ENCODE measurements at places on chromosomes 5 and 9.

DNA sequence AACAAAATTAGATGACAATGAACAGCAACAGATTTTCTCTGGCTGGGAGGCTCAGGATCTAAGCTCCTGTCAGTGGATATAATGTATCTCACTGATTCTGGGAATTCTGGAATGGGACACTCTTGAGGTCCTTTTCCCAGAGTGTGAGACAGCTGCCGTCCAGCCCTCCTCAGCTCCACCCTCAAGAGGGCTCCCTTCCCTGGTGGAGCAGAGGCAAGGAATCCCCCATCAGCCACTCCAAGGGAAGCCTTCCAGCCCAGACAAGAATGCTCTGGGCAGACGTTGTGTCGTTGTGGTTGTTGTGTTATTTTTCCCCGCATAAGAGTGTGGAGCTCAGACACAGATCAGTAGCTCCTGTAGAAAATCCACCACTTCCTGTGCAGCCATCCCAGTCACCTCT is 47.7 kb upstream of the ATP10B start:
- no peak overlapping the region for H3K4me3 ChIP-seq
- H3K36me3 ChIP-seq = no peaks in the 10 kb centered on the region
- no peak for DNase-seq
- H3K4me1 ChIP-seq = no peaks in the 10 kb centered on the region
- H3K27me3 ChIP-seq = peaks cover 15% of the 10 kb centered on the region

DNA sequence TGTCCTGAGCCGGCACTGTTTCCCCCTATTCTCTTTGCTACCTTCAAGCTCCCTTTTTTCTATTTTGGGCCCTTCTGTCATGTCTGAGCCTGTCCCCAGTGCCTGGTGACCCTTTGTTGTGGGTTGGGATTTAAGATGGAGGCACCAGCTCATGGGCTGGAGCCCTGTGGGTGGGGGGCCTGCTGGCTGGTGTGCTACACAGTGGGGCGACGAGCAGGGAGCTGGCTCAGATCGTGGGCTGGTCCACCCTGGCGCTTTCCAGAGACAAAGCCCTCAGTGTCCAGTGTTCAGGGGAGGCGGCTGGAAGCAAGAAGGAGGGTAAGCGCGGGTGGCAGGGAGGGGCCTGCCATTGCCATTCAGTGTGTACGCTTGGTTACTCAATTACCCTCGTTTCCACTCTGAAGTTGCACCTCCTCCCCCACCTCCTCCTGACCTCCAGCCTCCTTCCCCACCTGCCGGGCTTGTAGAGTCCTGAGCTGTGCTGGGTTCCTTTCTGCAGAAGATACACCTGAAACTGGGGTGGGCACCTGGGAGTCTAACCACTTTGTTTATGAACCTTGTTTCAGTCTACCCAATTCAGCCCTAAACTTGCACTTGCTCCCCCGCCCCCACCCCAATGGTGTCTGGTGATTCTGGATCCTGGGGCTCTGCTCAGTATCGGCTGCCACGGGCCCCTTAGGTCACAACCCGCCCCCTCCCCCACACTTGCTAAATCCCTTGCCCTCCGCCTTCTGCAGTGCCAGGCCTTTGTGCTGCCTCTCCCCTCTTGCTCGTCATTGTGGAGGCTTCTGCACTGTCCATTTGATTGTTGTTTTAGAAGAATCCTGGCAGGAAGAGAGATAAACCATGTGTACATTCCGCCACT is 49.9 kb downstream of the MVB12B start:
- DNase-seq = no peak
- peaks cover 17% of the 10 kb centered on the region for H3K36me3 ChIP-seq
- no peaks in the 10 kb centered on the region for H3K27me3 ChIP-seq
- H3K4me3 ChIP-seq = no peak overlapping the region

DNA sequence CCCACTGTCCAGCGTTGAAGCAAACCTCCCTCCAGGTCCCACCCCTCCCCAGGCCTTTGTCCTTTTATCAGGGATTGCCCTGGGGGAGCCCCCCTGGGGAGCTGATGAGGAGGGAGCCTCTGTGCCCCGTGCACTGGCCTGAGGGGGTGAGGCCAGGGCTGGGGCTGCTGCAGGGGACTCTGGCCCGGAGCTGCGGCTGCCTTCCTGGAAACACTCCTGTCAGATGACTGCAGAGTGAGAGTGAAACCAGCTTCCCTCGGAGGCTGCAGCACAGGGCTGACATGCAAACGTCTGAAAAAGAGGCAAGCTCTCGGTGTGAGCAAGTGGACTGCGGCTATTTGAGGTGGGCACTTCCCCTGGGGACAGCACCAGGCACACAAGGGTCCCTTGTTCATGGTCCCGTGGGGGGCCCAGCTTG is 4.6 kb upstream of the TRAF2 start:
- peak overlapping the region; percentile 78 for H3K4me3 ChIP-seq
- H3K27ac ChIP-seq = peak overlapping the region; percentile 87
- no peak for DNase-seq

DNA sequence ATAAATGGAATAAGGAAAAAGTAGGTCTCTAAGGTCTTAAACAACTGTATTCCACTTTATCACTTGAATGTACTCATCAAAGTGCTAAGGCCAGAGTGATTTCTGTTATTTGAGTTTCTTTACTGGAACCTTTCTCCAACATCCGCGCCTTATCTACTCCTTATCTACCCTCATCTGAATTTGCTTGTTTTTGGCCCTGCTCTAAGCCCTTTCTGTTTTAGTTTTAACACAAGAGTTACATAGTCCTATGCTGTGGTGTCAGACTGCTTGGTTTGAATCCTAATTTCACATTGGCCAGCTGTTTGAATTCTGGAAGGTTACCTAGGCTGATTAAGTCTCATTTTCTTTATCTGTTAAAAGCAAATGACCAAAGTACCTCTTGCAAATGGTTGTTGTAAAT is 128.3 kb downstream of the PCSK5 start:
- H3K36me3 ChIP-seq = no peaks in the 10 kb centered on the region
- no peaks in the 10 kb centered on the region for H3K27me3 ChIP-seq
- H3K4me1 ChIP-seq = no peaks in the 10 kb centered on the region
- H3K4me3 ChIP-seq = no peak overlapping the region

DNA sequence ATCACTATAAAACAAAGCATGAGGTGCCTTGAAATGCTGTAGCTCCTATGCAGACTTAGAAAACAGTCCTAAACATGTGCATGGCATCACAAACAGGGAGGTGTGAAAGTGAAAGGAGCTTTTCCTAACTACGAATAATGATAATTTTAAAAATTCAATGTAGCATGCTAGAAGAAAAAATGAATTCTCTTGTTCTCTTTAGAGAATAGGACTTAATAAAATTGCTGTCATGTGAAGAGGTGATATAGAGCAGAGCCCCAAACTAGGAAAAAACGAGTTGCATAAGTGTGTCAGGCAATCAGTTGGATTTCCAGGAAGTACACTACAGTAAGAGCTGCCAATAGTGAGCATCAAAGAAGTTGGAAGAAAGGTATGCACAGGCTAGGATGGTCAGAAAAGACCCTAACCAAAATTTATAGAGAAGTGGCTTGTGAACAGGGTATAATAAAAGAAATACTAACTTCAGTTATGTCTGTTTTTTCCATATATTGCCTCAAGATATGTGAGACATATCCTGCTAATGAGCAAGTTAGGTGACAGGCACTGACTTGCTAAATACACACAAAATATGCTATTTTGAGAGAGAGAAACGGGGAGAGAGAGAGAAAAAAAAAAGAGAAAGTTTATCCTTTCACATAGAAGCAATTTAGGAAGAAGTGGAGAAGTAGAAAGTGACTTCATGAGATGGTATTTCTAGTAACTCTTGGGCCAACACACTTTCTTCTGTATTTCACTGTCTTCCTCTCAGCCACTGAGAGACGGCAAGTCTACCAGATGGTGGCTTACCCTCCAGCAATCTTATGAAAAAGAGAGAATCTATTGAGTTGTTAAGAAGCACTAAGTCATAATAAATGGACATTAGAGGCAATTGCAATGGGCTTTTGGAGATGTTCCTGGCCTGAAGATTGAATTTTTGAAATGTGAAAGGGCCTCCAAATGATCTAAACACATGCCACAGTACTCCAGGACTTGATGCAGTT is 18.0 kb downstream of the ITGA2 start:
- peaks cover 15% of the 10 kb centered on the region for H3K27me3 ChIP-seq
- no peak for DNase-seq
- no peak overlapping the region for H3K4me3 ChIP-seq
- no peaks in the 10 kb centered on the region for H3K36me3 ChIP-seq

- peaks cover 2% of the 10 kb centered on the region for H3K36me3 ChIP-seq
- peaks cover 3% of the 10 kb centered on the region for H3K4me1 ChIP-seq
- peaks cover 26% of the 10 kb centered on the region for H3K27me3 ChIP-seq
- no peak overlapping the region for H3K27ac ChIP-seq
- no peak for DNase-seq
These were observed 6.4 kb upstream of the MEF2C start for GRCh38 chr5:88889189-88890069.

- peaks cover 12% of the 10 kb centered on the region for H3K4me1 ChIP-seq
- no peak overlapping the region for H3K4me3 ChIP-seq
- peaks cover 15% of the 10 kb centered on the region for H3K27me3 ChIP-seq
- no peak for DNase-seq
These were observed 3.1 kb downstream of the NIPAL4 start for GRCh38 chr5:157463081-157463480.
